Aorta (tissue), 5 donors: ENCODE measurements at places on chromosomes 5 and 9. TPM values are rescaled to one million over a fixed set of nuclear protein-coding genes. Genes with fewer than 3 reads are reported as not detected.

- no peaks in the 10 kb centered on the region for H3K27me3 ChIP-seq
- no peak for DNase-seq
- no peak overlapping the region for H3K4me3 ChIP-seq
- H3K27ac ChIP-seq, result no peak overlapping the region
- no peaks in the 10 kb centered on the region for H3K36me3 ChIP-seq
Observed at GRCh38 chr5:57862471-57862911, 379.9 kb upstream of the ACTBL2 start.

DNA sequence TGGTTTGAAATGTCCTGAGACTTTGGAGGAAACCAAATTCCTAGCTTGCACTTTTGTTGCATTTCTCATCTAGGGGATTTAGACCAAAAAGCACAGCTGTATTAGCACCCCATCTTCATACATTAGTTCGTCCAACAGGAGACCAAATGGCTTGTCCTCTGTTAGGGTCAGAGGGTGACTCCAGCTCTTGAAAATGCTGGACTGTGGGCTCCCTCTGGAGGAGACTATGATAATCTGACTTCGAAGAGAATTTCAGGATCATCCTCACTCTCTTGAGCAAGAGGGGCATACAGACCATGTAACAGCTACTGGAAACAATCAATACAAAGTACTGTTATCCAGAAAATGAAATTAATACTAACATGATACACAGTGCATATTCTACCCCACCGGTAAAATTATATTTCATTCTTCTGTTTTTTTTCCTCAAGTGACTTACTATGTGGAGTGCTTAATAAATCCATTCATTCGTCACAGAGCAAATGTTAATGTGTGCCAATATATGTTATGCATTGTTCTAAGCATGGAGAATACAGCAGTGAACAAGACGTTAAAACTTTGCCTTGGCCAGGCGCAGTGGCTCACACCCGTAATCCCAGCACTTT lies 63.7 kb upstream of the PPP2CA start:
- H3K27ac ChIP-seq, result no peak overlapping the region
- H3K4me1 ChIP-seq, result no peaks in the 10 kb centered on the region
- DNase-seq, result no peak
- H3K4me3 ChIP-seq, result no peak overlapping the region
- no peaks in the 10 kb centered on the region for H3K27me3 ChIP-seq

Gene CHSY3
- total RNA-seq, result 32.5 TPM

- no peak for DNase-seq
- peaks cover 2% of the 10 kb centered on the region for H3K36me3 ChIP-seq
- no peak overlapping the region for H3K27ac ChIP-seq
- H3K4me1 ChIP-seq, result no peaks in the 10 kb centered on the region
- H3K4me3 ChIP-seq, result no peak overlapping the region
Observed at GRCh38 chr5:33659526-33660169, 218.9 kb downstream of the TARS1 start.

GRCh38 chr9:84270847-84271530 lies 69.6 kb downstream of the SLC28A3 start:
- no peaks in the 10 kb centered on the region for H3K4me1 ChIP-seq
- no peak for DNase-seq
- no peaks in the 10 kb centered on the region for H3K27me3 ChIP-seq
- H3K27ac ChIP-seq, result no peak overlapping the region

- no peak for DNase-seq
- no peaks in the 10 kb centered on the region for H3K27me3 ChIP-seq
- no peaks in the 10 kb centered on the region for H3K4me1 ChIP-seq
- H3K4me3 ChIP-seq, result no peak overlapping the region
- no peaks in the 10 kb centered on the region for H3K36me3 ChIP-seq
Observed at GRCh38 chr9:84891924-84892323, 222.4 kb downstream of the NTRK2 start.

Gene ZDHHC11
- total RNA-seq, result 9.4 TPM

Gene RICTOR
- 69.5 TPM for total RNA-seq

DNA sequence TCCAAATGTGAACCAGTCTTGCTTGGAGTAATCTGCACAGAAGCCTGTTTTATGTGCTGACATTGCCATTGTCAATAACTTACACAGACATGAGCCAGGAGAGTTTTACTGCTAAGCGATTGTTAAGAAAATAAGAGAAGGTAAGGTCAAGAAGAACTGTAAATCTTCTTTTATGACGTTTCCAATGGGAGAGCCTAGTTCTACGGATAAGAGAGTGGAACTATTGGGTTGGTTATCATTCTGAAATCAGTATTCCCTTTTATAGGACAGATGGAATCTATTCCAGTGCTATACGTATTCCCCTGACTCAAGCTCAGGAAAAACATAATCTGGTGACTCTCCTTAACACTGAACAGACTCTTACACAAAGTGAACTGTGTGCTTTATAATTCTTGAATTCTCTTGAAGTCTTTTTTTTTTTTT lies 137.9 kb upstream of the OTULINL start:
- DNase-seq, result no peak
- no peaks in the 10 kb centered on the region for H3K27me3 ChIP-seq
- H3K27ac ChIP-seq, result no peak overlapping the region
- H3K4me3 ChIP-seq, result no peak overlapping the region

DNA sequence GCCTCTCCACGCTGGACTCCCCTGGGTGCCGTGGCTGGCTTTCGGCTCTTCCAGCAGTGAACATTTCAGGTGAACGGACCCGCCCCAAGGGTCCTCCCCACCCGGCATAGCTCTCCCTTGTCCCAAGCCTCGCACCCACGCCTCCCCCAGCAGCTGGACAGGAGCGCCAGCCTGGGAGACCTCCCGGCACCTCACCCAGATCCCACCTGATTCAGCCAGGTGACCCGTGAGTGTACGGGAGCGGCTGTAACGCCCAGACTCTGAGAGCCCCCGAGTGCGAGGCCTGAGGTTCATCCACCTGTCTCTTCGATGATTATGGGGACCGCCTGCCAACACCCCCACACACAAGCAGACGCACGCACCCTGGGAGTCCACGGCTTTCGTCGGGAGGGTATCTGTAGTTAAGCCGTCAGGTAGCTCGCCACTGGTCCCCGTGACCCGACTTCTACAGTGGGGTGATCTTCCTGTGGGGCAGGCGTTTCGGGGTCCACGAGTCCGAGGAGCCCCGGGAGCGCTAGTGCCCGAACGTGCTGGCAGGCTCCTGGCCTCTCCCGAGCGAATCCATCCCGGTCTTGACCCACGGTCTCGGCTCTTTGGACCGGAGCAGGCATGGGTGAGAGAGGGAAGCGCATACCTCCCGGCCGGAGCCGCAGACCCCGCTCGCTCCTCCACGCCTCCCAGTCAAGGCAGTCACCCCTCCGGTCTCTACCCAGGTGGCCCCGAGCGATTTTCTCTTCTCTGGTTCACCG lies 14.9 kb downstream of the TRIM7 start:
- H3K27me3 ChIP-seq, result no peaks in the 10 kb centered on the region
- H3K4me1 ChIP-seq, result no peaks in the 10 kb centered on the region
- H3K27ac ChIP-seq, result no peak overlapping the region
- no peaks in the 10 kb centered on the region for H3K36me3 ChIP-seq
- DNase-seq, result peak; percentile 64

DNA sequence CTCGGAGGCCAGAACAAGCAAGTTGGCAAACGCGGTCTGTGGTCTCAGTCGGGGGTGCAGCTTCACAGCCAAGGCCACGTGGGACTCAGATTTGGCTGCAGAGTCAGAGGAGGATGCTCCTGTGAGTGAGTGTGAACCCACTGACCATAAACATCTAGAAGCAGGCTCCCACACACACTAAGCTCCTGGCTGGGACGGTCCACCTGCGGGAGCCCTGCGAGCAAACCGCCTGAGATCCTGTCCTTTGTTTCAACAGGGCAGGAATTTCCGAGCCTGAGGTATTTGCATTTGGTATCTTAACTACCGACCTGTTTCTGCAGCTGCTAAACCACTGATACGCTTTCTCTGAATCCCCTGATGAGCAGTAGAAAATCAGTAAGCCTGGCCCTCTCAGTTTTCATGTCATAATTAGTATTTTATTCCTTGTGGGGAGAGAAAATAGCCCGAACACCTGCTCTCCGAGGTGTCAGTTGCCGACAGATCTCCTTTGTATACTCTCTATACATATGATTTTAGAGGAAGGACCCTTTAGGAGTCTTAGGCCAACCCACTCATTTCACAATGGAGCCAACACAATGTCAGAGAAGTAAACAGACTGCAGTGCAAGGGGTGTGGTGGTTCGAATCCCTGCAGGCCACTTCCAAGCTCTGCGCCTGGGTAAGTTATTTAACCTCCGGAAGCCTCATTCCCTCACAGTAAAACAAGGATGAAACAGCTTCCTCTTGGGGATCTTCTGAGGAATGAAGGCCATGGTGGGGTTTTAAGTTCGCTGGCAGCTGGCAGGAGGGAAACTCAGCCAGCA lies 40.9 kb upstream of the PWWP2A start:
- H3K36me3 ChIP-seq, result no peaks in the 10 kb centered on the region
- no peak for DNase-seq
- no peak overlapping the region for H3K27ac ChIP-seq
- H3K4me3 ChIP-seq, result no peak overlapping the region

DNA sequence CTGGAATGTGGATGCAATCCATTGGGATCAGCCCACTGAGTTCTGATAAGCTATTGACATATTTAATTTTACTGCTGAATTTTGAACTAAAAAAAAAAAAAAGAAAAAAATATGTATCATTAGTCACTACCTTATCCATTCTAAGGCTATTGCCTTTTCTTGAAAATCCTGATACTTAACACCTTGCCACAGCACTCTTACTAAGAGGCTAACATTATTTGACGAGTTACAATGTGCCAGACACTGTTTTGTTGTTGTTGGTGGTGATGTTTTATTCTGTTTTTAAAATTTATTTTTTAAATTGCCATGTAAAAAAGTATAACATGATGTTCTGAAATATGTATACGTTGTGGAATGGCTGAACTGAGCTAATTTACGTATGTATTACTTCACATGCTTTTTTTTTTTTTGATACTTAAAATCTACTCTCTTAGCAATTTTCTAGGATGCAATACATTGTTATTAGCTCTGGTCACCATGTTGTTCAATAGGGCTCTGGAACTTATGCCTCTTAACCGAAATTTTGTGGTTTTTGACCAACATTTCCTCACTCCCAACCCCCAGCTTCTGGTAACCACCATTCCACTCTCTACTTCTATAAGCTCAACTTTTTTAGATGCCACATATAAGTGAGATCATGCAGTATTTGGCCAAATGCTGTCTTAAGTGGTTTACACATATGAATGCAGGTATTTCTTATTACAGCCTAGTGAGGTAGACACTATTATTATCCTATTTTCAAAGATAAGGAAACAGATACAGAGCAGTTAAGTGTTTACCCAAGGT lies 134.8 kb upstream of the PCA3 start:
- no peak overlapping the region for H3K4me3 ChIP-seq
- DNase-seq, result no peak
- peaks cover 5% of the 10 kb centered on the region for H3K36me3 ChIP-seq
- peaks cover 2% of the 10 kb centered on the region for H3K4me1 ChIP-seq
- H3K27ac ChIP-seq, result no peak overlapping the region

Gene C5orf63
- total RNA-seq, result 4.2 TPM

Gene ADRB2
- 4.5 TPM for total RNA-seq

DNA sequence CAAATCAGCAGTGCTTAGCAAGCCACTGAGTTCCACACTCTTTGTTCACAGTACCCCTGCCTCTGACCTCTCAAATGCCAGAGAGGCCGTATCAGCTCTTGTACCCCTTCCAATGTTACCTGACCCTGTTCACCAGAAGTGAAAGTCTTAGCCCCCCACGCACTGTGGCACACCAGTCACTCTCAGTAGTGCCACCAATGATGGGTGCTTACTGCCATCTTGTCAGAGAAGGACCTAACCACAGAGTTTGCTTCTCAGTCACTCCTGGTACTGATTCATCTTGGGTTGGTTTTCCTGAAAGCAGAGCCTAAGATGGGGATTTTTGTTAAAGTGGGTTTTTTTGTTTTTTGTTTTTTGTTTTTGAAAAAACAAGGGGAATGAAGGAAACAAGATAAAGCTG lies 28.8 kb upstream of the PANK3 start:
- no peak overlapping the region for H3K4me3 ChIP-seq
- no peak for DNase-seq
- H3K27ac ChIP-seq, result no peak overlapping the region
- H3K4me1 ChIP-seq, result no peaks in the 10 kb centered on the region
- no peaks in the 10 kb centered on the region for H3K27me3 ChIP-seq

Gene NRARP
- total RNA-seq, result 26.6 TPM

DNA sequence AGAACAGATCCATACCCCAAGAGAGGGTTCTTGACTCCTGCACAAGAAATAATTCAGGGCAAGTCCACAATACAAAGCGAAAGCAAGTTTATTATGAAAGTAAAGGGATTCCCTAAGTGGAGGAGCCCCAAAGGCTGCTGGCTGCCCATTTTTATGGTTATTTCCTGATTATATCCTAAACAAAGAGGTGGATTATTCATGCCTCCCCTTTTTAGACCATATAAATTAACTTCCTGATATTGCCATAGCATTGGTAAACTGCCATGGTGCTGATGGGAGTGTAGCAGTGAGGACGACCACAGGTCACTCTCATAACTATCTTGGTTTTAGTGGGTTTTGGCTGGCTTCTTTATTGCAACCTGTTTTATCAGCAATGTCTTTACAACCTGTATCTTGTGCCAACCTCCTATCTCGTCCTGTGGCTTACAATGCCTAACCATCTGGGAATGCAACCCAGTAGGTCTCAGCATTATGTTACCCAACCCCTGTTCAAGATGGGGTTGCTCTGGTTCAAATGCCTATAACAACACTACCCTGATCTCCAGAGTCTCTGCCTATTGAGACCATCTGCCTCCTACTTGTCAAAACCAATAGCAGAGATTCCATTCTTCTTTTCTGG lies 154.4 kb upstream of the GRAMD2B start:
- no peak overlapping the region for H3K4me3 ChIP-seq
- DNase-seq, result no peak
- no peak overlapping the region for H3K27ac ChIP-seq

GRCh38 chr9:8256880-8257279 lies 457.3 kb upstream of the DMAC1 start:
- no peaks in the 10 kb centered on the region for H3K36me3 ChIP-seq
- DNase-seq, result no peak
- H3K27ac ChIP-seq, result no peak overlapping the region
- H3K4me3 ChIP-seq, result no peak overlapping the region

DNA sequence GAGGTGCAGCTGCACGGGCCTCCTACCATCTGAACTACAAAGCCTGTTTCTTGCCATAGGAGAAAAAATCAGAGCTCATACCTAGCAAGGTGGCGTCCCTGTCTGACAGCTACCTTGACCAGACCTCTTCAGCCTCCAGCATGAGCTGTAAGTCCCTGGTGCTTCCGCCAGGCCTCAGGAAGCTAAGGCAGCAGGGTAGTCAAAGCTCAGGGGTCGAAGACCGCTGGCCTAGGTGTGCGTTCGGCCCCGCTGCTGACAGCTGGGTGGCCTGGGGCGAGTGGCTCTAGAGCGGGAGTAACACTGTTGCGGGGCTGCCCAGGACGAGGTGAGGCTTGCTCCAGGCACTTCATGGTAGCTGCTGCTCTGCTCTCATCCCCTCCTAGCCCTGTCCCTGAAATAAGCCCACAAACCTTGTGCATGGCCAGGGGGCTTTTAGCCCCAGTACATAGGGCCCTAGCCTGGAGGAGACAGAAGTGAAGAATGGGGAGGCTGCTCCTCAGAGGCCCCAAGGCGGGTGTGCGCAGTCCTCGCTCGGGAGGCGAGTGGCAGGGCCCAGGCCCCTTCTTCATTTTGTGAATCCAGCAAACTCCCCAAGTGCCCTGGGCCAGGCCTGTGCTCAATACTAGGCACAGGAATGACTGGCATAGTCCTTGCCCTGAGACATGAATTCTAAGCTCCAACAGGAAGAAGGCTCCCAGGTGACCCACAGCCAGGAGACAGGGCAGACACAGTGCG lies 5.4 kb downstream of the TOR2A start:
- no peak overlapping the region for H3K27ac ChIP-seq
- H3K4me1 ChIP-seq, result no peaks in the 10 kb centered on the region
- H3K27me3 ChIP-seq, result no peaks in the 10 kb centered on the region
- peak; percentile 70 for DNase-seq

Gene MARCOL
- not detected for total RNA-seq

Gene PLPPR1
- not detected for total RNA-seq
